GM12878 (cell line): ENCODE measurements at places on chromosomes 6 and 20. TPM values are rescaled to one million over a fixed set of nuclear protein-coding genes. Genes with fewer than 3 reads are reported as not detected.

DNA sequence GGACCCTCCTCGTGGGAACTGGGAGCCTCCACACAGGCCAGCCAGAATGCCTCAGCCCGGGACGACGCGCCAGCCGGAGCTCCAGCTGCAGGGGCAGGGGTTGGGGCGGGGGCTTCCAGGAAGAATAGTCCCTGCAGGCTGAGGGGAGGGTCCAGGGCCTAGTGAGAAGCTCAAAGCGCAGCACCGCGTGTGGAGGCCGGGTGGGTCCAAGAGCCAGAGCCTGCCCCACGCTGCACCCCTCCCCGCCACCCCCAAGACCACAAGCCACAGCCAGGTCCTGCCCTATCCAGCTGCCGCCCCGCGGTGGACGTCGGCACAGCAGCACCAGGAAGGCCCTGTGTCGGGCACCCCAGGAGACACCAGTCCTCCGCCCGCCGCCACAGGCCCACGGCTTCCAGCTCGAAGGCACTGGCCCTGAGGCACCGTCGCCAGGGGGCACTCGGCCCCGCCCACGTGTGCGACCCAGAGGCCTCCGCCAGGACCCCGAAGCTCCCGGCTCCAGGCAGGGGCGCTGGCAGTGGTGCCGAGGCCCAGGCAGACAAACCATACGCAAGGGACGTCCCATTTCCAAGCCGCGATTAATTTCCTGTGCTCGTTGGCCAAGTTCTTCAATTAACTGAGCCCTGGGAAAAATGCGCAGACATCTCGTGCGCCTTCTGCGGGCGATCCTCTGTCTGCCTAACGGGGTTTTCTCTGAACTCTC, 19.5 kb downstream of the KCNQ2 start:
- no peaks in the 10 kb centered on the region for H3K36me3 ChIP-seq
- H3K4me1 ChIP-seq, result no peaks in the 10 kb centered on the region
- H3K4me3 ChIP-seq, result no peak overlapping the region
- DNase-seq, result no peak
- H3K27ac ChIP-seq, result no peak overlapping the region

DNA sequence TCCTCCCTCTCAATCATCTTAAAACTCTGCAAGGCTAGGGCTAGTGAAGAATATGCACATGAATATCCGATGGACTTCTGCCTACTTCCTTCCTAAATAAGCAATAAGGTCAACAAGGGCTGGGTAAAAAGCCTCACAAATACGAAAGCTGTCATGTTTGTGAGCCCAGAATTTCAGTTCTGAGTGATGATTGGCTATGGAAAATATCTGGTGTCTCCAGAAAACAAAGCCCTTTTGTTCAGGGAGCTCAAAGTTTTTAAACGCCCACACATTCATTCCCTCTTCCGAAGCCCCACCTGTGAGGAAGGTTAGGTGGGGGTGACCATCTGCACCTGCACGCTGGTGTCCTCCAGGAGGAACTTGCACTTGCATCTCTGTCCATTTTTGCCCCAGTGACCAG, 126.9 kb upstream of the ARMC2 start:
- H3K4me3 ChIP-seq, result no peak overlapping the region
- DNase-seq, result no peak
- no peaks in the 10 kb centered on the region for H3K4me1 ChIP-seq
- H3K27me3 ChIP-seq, result no peaks in the 10 kb centered on the region; the same call in none of the 2 replicates
- no peaks in the 10 kb centered on the region for H3K36me3 ChIP-seq

DNA sequence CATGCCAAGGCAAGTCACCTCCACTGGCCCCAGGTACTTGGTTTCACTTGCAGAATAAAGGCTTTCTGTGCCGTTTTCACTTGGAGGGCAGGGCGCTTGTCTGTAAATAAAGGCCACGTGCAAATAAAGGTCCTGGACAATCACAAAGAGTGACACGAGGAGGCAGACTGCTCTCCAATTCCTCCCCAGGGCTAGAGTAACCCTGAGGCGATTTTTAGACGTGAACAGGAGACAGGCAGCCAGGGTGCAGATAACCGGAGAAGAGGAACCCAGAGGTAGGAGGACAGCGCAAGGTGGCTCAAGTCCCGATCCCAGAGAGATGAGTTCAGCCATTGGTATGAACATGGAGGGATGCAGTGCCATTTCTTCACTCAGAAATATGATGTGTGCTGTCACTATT, 327.4 kb downstream of the KIF16B start:
- no peaks in the 10 kb centered on the region for H3K36me3 ChIP-seq
- DNase-seq, result no peak
- H3K27ac ChIP-seq, result no peak overlapping the region
- no peaks in the 10 kb centered on the region for H3K27me3 ChIP-seq
- H3K4me3 ChIP-seq, result no peak overlapping the region

GRCh38 chr6:37635319-37635718, 62.4 kb downstream of the MDGA1 start:
- no peak overlapping the region for H3K27ac ChIP-seq
- H3K4me1 ChIP-seq, result no peaks in the 10 kb centered on the region
- no peaks in the 10 kb centered on the region for H3K27me3 ChIP-seq
- no peak overlapping the region for H3K4me3 ChIP-seq
- no peaks in the 10 kb centered on the region for H3K36me3 ChIP-seq

DNA sequence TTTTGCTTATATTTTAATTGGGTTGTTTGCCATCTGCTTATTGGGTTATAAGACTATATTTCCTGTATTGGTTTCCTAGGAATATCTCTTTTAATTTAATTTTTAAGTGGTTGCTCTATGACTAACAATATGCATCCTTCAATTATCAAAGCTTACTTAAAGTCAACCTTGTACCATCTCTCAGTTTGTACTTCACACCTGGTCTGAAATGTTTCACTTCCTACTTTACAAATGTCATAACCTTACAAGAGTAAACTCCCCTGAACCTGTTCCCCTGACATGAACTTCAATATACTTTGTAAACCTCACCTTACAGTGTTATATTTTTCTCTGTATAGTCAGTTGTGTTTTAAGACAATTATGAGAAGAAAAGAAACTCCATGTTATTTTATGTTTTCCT, 35.8 kb downstream of the PAX1 start:
- H3K27ac ChIP-seq, result no peak overlapping the region
- H3K27me3 ChIP-seq, result no peaks in the 10 kb centered on the region
- H3K36me3 ChIP-seq, result no peaks in the 10 kb centered on the region

DNA sequence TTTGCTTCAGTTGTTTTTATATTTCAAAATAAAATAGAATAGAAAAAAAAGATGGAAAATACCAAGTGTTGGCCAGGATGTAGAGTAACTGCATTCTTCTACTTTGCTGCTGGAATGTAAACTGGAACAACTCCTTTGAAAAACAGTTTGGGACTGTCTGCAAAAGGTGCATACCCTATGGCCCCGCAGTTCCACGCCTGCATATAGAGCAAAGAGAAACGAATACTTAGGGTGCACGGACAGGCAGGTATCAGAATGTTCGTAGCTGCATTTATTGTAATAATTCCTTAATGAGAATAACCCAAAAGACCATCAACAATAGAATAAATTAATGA, 603 bp upstream of the RAB23 start:
- peak overlapping the region; percentile 81 for H3K4me3 ChIP-seq
- DNase-seq, result no peak
- H3K4me1 ChIP-seq, result no peaks in the 10 kb centered on the region
- H3K27me3 ChIP-seq, result no peaks in the 10 kb centered on the region
- H3K27ac ChIP-seq, result no peak overlapping the region

- H3K36me3 ChIP-seq, result peaks cover 45% of the 10 kb centered on the region
- DNase-seq, result no peak
- no peaks in the 10 kb centered on the region for H3K27me3 ChIP-seq
- H3K4me3 ChIP-seq, result no peak overlapping the region
- H3K4me1 ChIP-seq, result no peaks in the 10 kb centered on the region; the same call in 1 of the 2 replicates
- H3K27ac ChIP-seq, result no peak overlapping the region
Observed at GRCh38 chr6:37474316-37474715, 25.4 kb downstream of the CCDC167 start.

DNA sequence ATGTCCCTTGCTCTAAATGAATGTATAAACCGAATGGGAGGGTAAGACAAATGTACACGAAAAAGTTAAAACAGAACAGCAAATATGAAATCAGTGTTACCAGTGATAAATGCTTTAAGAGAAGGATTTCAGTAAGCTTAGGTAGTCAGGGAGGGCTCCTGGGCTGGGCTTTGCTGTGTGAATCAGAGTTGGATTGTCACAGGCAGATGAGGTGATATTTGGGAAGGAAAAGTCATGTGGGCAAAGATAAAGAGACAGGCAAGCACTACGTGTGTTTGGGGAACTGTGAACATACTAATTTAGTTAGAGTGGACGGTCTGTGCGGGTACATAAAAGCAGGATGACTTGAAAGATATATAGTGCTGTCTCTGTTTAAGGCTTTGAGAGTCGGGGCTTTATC, 114.8 kb downstream of the CRYBG1 start:
- no peaks in the 10 kb centered on the region for H3K36me3 ChIP-seq
- DNase-seq, result no peak
- H3K27me3 ChIP-seq, result peaks cover 2% of the 10 kb centered on the region; the same call in 1 of the 2 replicates
- no peaks in the 10 kb centered on the region for H3K4me1 ChIP-seq
- H3K27ac ChIP-seq, result no peak overlapping the region

GRCh38 chr6:81216668-81217067, 535.8 kb downstream of the TENT5A start:
- H3K36me3 ChIP-seq, result no peaks in the 10 kb centered on the region
- no peak overlapping the region for H3K4me3 ChIP-seq
- no peaks in the 10 kb centered on the region for H3K4me1 ChIP-seq
- no peaks in the 10 kb centered on the region for H3K27me3 ChIP-seq
- DNase-seq, result no peak

GRCh38 chr6:169776379-169776778, 25.0 kb downstream of the ERMARD start:
- H3K4me1 ChIP-seq, result no peaks in the 10 kb centered on the region
- H3K4me3 ChIP-seq, result no peak overlapping the region
- no peak for DNase-seq
- H3K27ac ChIP-seq, result no peak overlapping the region
- H3K27me3 ChIP-seq, result no peaks in the 10 kb centered on the region
- H3K36me3 ChIP-seq, result peaks cover 6% of the 10 kb centered on the region

- H3K36me3 ChIP-seq, result no peaks in the 10 kb centered on the region
- H3K4me3 ChIP-seq, result no peak overlapping the region
- no peak for DNase-seq
- H3K4me1 ChIP-seq, result peaks cover 14% of the 10 kb centered on the region
- no peak overlapping the region for H3K27ac ChIP-seq
Observed at GRCh38 chr20:39822667-39823066, 860.5 kb downstream of the DHX35 start.

GRCh38 chr20:59404749-59405148, 104.3 kb downstream of the EDN3 start:
- H3K27me3 ChIP-seq, result peaks cover 2% of the 10 kb centered on the region
- no peaks in the 10 kb centered on the region for H3K36me3 ChIP-seq
- H3K4me1 ChIP-seq, result no peaks in the 10 kb centered on the region
- H3K27ac ChIP-seq, result no peak overlapping the region
- H3K4me3 ChIP-seq, result no peak overlapping the region

Gene SRSF12
- total RNA-seq, result not detected in 2 replicates

Gene PRR18
- 8.2 and 8.8 TPM in 2 replicates for total RNA-seq

GRCh38 chr20:21681922-21682318, 23.5 kb upstream of the PAX1 start:
- no peak overlapping the region for H3K4me3 ChIP-seq
- DNase-seq, result no peak
- no peak overlapping the region for H3K27ac ChIP-seq
- no peaks in the 10 kb centered on the region; the same call in 1 of the 2 replicates for H3K27me3 ChIP-seq
- no peaks in the 10 kb centered on the region for H3K4me1 ChIP-seq

Gene ADAM33
- total RNA-seq, result not detected in 2 replicates

DNA sequence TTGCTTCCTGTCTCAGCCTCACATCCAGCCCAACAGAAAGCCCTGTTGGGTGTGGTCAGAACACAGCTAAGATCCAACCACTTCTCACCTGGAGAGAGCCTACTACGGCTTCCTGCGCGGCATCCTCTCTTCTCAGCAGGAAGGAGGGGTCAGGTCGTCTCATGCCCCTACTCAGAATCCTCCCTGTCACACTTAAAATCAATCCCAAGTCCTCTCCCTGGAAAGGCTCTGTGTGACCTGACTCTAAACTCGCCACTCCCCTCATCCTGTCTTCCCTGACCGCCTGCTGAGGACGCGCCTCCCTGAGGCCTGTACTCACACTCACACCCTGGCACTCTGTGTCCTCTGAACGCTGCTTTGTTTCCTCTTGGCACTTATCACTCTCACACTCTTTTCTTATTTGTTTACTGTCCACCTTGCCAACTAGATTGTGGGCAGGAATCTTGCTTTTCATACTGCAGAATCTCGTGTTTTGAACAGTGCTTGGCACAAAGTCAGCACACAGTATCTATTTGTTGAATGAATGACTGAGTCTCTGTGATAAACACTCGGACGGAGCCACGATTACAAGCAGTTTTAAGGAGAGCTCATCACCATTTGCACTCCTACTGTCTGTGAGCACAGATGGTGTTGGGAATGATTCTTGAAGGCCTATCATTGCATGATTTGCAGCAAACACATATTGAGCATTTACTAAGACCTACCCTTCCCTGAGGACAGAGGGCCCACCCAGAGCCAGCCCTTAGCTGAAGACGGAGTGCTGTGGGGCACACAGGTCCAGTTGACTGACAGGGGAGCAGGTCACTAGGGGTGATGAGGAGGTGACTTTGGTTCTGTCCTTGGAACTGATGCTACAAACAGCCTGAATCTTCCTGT, 18.7 kb downstream of the RAB5IF start:
- DNase-seq, result no peak
- no peaks in the 10 kb centered on the region for H3K27me3 ChIP-seq
- H3K4me3 ChIP-seq, result no peak overlapping the region
- no peaks in the 10 kb centered on the region for H3K36me3 ChIP-seq
- no peaks in the 10 kb centered on the region for H3K4me1 ChIP-seq
- no peak overlapping the region for H3K27ac ChIP-seq

DNA sequence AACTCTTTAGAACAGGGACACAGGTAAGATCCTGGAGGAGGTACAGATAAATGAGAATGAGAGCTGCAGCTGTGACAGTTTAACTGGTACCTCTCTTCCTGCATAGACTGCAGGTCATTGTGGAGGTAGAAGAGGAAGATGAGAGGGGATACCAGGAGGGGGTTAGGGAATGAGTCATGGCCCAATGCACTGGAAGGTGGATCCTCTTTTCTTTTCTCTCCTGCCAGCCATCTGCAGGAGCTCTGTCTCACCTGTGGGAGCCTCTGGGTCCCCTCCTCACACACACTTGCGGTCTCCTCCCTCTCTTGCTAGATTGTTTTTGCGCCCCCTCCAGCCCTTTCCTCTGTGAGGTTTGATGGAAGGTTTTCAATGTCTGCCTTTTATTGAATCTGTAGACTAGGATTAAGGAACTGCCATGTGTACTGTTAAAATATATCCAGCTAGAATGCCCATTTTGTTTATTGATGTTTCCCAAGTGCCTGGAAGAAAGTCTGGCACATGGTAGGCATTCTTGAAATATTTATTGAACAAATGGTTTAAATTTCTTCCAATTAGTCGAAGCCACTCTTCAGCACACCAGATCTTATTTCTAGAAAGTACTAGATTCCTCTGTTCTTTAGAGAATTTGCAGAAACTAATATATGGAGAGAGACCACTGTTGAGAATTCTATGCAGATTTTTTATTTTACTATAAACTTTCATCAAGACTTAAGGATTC, 13.0 kb downstream of the C6orf163 start:
- H3K27ac ChIP-seq, result no peak overlapping the region
- no peaks in the 10 kb centered on the region for H3K27me3 ChIP-seq
- no peak overlapping the region for H3K4me3 ChIP-seq

Gene KCNS1
- not detected in 2 replicates for total RNA-seq
